DMS79 treated with DMSO at 0.1 percent for 48 hours (cell line): ENCODE measurements at places on chromosomes 12 and 14.

DNA sequence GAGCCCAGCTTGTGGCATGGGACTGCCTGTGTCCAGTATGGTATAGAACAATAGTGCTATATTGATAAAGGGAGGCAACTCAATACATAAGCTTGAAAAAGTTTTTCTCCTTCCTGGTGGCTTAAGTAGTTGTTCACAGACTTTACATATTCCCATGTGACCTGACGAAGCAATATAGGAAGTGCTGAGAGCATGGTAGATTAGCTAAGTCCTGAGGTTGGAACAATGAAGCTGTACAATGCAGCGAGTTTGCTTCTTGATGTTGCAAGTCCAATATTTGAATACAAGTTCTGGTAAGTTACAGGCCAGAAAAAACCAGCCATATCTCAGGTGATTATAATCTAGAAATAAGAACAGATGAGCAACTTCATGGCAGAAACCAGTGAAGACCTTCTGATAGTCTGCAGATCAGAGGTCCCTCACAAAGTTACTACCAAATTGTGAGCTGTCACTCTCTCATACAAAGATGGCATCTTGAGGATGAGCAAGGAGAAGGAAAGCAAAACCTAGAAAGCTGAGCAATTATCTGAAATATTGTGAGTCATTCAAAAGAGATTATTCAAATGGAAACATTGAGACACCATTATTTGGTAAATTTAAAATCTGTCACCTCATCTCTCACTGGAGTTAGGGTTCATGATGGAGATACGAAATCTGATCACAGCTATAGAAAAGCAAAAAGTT, 72.9 kb upstream of the BTG1 start:
- DNase-seq: no peak

DNA sequence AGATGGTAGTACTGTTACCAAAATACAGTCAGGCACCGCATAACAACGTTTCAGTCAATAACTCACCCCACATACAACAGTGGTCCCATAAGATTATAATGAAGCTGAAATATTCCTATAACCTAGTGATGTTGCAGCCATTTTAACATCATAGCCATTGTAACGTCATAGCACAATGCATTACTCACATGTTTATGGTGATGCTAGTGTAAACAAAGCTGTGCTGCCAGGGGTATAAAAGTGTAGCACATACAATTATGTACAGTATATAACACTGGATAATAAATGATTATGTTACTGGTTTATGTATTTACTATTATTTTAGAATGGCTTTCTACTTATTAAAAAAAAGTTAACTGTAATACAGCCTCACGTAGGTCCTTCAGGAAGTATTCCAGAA, 37.0 kb downstream of the GPR137C start:
- no peak for DNase-seq

- peak; percentile 90 for DNase-seq
Measured at GRCh38 chr12:29026419-29026818, 122.7 kb upstream of the FAR2 start.

GRCh38 chr14:51138404-51139103, 43.6 kb upstream of the TRIM9 start:
- no peak for DNase-seq

DNA sequence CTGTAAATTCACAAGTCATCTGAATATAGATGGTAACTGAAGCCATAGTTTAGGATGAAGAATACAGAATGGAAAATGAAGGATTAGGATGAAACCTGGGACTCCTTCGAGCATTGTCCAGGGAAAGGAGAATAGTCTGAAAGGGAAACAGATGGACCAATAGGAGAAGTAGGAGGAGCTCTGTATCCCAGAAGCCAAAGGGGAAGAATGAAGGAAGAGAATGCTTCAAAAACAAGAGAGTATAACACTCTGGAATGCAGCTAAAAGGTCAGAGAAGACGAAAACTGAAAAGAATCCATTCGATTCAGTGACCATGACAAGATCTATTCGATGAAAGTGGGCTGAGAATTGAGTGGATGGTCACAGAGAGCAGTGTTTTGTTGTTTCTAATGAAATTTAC, 1.0 kb downstream of the GMFB start:
- peak; percentile 54 for DNase-seq

- no peak for DNase-seq
Measured at GRCh38 chr12:14630793-14631192, 63.1 kb upstream of the PLBD1 start.

DNA sequence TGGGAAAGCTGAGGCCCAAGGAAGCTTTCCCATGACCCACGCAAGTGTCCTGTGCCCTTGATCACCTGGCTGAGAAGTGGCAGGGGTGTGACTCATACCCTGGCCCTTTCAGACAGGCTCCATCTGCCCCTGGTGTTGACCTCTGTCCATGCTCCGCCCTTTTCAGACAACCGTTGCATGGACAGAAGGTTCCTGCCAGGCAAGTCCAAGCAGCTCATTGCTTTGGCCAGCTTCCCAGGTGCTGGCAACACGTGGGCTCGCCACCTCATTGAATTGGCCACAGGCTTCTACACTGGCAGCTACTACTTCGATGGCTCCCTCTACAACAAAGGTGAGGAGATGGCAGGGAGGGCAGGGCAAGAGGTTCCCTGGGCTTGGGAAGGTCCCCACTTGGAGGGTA, 103.5 kb downstream of the WSCD2 start:
- no peak for DNase-seq

DNA sequence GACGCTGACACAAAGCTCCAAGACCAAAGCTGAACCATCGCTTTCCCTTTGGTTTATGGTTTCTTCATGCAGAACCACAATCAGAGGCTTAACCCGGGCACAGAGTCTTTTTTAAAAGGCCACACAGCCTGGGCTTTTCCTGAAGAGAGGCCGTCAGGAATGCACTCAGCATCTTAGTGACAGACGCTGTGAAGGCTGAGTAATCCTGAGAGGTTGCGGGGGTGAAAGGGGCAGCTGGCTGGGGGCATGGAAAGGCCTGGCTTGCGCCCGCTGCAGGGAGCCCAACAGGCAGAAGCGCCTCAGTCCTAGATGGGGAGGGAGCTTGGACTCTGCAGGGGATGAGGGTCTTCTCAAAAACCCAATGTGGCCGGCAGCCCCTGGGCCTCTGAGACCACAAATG, 13.6 kb downstream of the CTDSP2 start:
- DNase-seq: no peak

DNA sequence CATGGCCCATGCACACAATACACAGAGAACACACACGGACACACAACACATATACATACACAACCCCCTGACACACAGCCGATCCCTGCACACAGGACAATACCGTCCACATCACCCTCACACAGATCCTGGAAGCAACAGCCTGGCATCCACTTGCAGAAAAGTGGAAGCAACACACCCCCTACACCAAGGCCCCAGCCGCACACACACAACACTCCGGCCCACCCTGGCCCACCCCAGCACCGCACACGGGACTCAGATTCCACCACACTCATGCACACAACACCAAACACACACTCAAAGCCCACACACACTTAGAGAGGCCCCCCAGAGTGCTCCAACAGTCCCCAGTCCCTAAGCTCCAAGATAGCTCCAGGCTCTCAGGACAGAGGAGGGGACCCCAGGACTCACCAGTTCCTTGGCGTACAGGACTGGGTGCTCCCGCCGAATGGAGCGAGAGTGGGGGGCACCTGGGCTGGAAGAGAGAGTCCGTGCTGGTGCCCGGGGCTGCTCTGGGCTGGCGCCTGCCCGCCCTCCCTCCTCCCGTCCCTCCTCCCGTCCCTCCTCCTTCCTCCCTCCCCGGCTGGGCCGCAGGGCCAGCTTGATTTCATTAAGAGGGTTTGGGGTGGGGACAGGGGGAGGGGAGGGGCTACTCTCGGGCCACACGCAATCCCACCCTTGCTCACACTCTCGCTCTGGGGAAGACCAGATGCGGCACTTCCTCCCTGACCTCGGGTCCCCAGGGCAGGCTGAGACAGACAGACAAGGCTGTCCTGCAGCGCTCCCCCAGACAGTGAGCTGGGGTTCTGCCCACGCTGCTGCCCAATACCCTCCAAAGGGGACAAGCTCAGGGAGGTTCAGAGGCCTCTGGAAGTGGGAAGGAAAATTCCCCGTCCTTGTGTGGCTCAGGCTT, at the start of gene TMEM119:
TMEM119 (minus strand) TSS at position 526 of the 913 bp plus-strand sequence. CDS start 5,701 bp downstream, outside the sequence.
- no peak for DNase-seq
